Aorta (tissue), 5 donors: ENCODE measurements at places on chromosomes 4 and X. TPM values are rescaled to one million over a fixed set of nuclear protein-coding genes. Genes with fewer than 3 reads are reported as not detected.

DNA sequence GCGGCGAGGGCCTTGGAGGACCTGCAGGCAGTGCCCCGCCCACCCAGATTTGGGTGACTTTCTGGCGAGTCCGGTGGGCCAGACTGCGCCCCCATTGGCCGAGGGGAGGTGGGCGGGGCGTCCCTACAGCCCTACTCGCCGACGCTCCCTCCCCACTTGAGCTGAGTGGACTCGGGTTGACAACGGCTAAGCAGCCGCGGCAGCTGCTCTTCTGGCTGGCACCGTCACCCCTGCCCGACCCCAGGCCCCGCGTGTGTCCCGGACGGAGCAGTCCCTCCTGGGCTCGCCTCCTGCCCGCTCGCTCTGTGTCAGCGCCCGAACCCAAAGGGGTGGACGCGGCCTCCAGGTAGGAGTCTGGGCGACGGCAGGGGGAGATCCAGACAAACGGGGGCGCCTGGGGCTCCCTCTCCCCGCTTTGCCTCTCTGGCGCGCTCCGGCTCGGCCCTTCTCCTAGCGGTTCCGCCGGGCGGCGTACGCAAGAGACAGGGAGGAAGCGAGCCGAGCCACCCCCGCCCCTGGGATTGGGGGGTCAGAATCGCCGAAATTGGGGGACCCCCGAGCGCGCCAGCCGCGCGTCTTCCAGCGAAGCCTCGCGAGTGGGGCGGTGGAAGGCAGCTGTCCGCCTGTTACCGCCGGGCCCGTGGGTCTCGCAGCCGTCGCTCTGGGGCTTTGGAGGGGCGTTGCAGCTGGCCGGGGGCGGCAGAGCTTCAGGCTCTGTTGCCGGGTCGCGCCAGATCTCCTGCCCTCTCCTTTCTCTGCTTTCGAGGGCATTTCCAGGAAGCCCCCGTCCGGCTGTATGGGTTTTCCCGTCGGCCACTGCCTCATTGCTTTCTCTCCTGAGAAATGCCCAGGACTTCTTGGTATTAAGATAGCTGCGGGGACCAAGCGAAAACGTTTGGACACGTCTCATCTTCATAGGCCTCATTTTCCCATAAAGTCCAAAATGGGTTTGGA is 46.3 kb downstream of the STARD8 start:
- H3K4me1 ChIP-seq, result no peaks in the 10 kb centered on the region
- H3K27ac ChIP-seq, result no peak overlapping the region
- peak; percentile 90 for DNase-seq
- no peaks in the 10 kb centered on the region for H3K36me3 ChIP-seq
- peak overlapping the region; percentile 28 for H3K4me3 ChIP-seq
- H3K27me3 ChIP-seq, result no peaks in the 10 kb centered on the region

GRCh38 chr4:115030281-115030680 is 83.1 kb downstream of the NDST4 start:
- no peak for DNase-seq
- no peaks in the 10 kb centered on the region for H3K4me1 ChIP-seq
- H3K27me3 ChIP-seq, result no peaks in the 10 kb centered on the region
- no peaks in the 10 kb centered on the region for H3K36me3 ChIP-seq
- H3K4me3 ChIP-seq, result no peak overlapping the region

DNA sequence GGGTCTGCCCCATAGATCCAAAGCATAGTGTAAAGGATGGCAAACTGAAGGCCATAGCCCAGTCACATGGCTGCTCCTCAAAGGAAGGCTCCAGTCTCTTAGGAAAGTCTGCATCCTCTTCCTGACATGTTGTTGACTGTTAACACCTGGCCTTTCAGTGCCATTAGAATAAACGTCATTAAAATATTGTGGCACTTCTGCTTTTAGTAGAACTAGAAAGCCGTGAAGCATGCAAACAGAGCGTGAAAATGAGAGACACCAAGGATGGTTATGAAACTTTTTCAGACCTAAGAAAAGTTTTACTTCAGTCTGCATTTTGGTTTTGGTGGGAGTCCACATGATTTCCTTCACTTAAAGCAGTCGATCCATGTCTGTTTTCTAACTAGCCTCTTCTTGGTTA is 41.1 kb upstream of the AFF2 start:
- H3K27ac ChIP-seq, result no peak overlapping the region
- H3K4me1 ChIP-seq, result no peaks in the 10 kb centered on the region
- no peak for DNase-seq
- no peaks in the 10 kb centered on the region for H3K36me3 ChIP-seq

- H3K27ac ChIP-seq, result no peak overlapping the region
- no peak for DNase-seq
- no peaks in the 10 kb centered on the region for H3K27me3 ChIP-seq
- H3K36me3 ChIP-seq, result no peaks in the 10 kb centered on the region
- no peaks in the 10 kb centered on the region for H3K4me1 ChIP-seq
- no peak overlapping the region for H3K4me3 ChIP-seq
These were observed 521.8 kb upstream of the AGA start for GRCh38 chr4:177964061-177964460.

DNA sequence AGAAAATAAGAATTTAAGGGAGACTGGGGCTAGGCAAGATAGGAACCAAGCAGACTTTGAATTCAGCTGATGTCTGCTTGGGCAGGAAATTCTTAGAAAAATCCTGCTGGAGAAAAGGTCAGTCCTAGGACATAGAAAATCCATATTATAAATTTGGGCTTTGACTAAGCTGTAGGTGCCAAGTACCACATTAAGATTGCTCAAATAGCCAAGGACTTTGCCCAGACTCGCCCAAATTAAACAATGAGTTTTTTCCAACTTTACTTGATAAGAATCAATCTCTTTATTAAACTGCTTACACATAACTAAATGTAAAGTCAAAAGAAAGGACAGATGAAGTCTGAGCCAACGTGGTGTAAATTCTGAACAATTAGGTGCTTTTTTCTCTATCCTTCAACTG is 95.4 kb downstream of the FUNDC1 start:
- no peak overlapping the region for H3K4me3 ChIP-seq
- H3K4me1 ChIP-seq, result no peaks in the 10 kb centered on the region
- no peaks in the 10 kb centered on the region for H3K27me3 ChIP-seq
- no peaks in the 10 kb centered on the region for H3K36me3 ChIP-seq
- no peak for DNase-seq

GRCh38 chrX:698206-698605 is 67.6 kb downstream of the SHOX start:
- no peak overlapping the region for H3K27ac ChIP-seq
- no peaks in the 10 kb centered on the region for H3K27me3 ChIP-seq
- no peak overlapping the region for H3K4me3 ChIP-seq

DNA sequence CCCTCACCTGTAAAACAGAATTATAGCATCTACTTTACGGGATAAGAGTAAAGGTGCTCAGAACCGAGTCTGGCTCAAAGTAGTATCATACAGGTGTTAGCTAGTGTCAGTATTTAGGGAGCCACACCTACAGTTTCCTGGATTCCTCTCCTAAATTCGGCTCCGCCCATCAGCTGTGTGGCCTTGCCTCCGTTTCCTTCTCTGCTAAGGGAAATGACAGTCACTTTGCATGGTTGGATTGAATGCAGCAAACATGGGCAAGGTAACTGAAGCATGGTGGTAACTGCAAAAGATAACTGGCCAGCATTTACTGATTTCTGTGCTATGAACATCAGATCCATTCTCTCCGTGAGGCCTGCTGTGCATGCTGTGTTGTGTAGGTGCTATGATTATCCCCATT is 2.8 kb downstream of the PPP1R3F start:
- DNase-seq, result peak; percentile 23
- no peaks in the 10 kb centered on the region for H3K4me1 ChIP-seq
- no peak overlapping the region for H3K27ac ChIP-seq
- no peaks in the 10 kb centered on the region for H3K36me3 ChIP-seq
- no peaks in the 10 kb centered on the region for H3K27me3 ChIP-seq

GRCh38 chrX:40855411-40855810 is 120.1 kb upstream of the MED14 start:
- no peaks in the 10 kb centered on the region for H3K27me3 ChIP-seq
- H3K27ac ChIP-seq, result no peak overlapping the region
- H3K4me3 ChIP-seq, result no peak overlapping the region
- no peaks in the 10 kb centered on the region for H3K4me1 ChIP-seq
- no peaks in the 10 kb centered on the region for H3K36me3 ChIP-seq
- DNase-seq, result no peak

DNA sequence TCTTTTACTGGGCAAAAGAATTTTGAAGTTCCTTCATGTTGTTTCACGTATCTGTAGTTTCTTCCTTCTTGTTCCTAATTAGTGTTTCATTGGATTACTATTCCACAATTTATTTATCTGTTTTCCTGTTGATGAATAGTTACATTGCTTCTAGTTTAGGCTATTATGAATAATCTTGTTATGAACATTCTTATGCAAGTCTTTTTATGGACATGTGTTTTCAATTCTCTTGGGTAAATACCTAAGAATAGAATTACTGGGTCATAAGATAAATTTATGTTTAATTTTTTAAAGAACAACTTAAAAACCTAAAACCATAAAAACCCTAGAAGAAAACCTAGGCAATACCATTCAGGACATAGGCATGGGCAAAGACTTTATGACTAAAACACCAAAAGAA is 70.9 kb upstream of the RXFP1 start:
- no peak overlapping the region for H3K27ac ChIP-seq
- no peaks in the 10 kb centered on the region for H3K4me1 ChIP-seq

- H3K4me3 ChIP-seq, result no peak overlapping the region
- H3K36me3 ChIP-seq, result no peaks in the 10 kb centered on the region
- no peaks in the 10 kb centered on the region for H3K27me3 ChIP-seq
- no peak for DNase-seq
- no peak overlapping the region for H3K27ac ChIP-seq
- no peaks in the 10 kb centered on the region for H3K4me1 ChIP-seq
These were observed 85.1 kb upstream of the LCORL start for GRCh38 chr4:18106620-18107019.

DNA sequence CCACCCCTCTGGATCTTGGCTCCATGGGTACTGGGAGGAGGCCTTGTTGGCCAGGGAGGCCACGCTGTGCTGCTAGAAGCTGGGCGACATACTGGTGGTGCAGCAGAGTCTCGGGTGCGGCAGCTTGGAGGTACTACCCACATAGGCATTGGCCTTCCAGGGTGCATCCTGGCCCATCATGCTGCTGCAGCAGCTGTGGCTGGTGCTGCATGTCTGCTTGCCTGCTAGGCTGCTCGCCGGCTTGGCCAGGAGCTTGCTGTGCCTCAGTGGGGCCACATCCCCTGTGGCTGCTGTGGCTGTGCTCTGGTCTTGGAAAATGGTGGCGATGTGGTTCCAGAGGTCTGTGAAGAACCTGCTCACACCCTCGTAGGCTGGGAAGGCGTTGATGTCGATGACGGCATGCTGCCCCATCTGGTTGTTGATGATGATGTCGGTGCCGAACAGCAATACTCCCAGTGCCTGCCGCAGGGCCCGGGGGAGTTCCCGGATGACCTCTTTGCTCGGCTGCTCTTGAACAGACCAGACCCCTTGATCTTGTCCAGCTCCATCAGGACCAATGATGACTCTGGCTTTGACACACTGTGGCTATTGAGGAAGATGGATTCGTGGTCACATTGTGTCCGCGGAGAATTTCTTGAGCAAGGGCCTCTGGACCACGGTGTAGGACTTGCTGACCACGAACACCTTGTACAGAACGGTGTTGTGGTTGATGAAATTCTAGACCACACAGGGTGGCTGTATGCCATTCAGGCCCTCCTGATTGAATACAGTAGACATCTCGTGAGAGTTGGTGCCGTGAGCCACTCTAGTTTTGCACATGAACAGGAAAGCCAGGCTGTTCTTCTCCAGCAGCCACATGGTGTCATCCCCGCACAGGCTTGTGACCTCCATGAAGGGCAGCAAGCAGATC is 11.8 kb downstream of the RBM10 start:
- H3K4me1 ChIP-seq, result no peaks in the 10 kb centered on the region
- DNase-seq, result no peak
- H3K4me3 ChIP-seq, result no peak overlapping the region
- no peak overlapping the region for H3K27ac ChIP-seq

- no peaks in the 10 kb centered on the region for H3K27me3 ChIP-seq
- H3K27ac ChIP-seq, result no peak overlapping the region
- no peaks in the 10 kb centered on the region for H3K36me3 ChIP-seq
- H3K4me3 ChIP-seq, result no peak overlapping the region
- H3K4me1 ChIP-seq, result no peaks in the 10 kb centered on the region
These were observed 10.9 kb downstream of the LRBA start for GRCh38 chr4:151004222-151004621.

CTAG1B gene
- total RNA-seq, result not detected

RNF175 gene
- total RNA-seq, result 1.0 TPM

HTR2C gene
- not detected for total RNA-seq

F8A2 gene
- total RNA-seq, result not detected

LRAT gene
- not detected for total RNA-seq
